ENCODE measurements at places on chromosomes 3 and 15. TPM values are rescaled to one million over a fixed set of nuclear protein-coding genes. Genes with fewer than 3 reads are reported as not detected.

ECE2 gene
- not detected for total RNA-seq

GRCh38 chr15:70083418-70083817, 14.3 kb downstream of the TLE3 start:
- DNase-seq, result no peak

DNA sequence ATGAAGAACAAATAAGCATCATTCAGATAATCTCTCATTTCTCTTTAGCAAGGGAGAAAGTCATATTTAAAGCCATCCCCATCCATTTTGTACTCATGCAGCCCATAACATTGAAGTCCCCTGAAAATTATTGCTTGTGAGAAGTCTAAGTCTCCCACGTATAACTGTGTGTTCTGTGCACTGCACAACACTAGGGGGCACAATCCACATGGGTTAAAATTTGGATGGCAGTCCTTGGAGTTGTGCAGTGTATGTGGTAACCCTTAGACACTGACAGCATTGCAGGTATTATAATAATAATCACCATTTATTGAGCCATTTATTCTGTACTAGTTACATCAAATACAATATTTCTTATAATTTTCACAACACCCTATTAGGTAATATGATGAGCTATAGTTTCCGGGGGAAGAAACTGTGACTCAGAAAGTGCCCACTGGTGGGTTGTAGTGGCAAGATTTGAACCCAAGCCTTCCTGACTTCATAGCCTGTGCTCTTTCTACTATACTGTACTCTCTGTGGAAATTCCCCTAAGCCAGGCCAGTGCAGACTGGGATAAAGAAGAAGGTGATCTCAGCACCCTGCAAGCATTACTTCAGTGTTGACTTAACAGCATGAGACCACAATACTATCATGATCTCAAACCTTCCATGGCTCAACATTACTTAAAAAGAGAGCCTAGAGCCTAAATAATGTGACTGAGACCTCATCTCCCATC, 15.7 kb downstream of the KCNAB1 start:
- DNase-seq, result peak; percentile 4

DNA sequence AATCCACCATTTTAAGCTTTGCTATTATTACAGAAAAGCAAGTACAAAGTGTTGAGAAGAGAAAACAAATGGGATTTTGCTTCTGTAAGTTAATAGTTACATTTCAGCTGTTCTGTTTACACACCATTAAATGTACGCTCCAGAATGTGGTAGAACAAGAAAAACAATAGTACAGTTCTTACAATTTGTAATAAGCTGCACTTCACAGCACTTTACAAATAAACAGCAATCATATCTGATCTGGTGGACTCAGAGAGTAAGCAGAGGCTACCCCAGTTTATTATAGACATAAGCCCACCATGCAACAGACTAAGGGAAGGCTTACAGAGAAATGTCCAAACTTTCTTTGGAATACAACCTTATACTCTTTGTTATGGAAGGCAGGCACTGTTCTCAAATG, 126.4 kb downstream of the OXSM start:
- no peak for DNase-seq

HTR3C gene
- not detected for total RNA-seq

DNA sequence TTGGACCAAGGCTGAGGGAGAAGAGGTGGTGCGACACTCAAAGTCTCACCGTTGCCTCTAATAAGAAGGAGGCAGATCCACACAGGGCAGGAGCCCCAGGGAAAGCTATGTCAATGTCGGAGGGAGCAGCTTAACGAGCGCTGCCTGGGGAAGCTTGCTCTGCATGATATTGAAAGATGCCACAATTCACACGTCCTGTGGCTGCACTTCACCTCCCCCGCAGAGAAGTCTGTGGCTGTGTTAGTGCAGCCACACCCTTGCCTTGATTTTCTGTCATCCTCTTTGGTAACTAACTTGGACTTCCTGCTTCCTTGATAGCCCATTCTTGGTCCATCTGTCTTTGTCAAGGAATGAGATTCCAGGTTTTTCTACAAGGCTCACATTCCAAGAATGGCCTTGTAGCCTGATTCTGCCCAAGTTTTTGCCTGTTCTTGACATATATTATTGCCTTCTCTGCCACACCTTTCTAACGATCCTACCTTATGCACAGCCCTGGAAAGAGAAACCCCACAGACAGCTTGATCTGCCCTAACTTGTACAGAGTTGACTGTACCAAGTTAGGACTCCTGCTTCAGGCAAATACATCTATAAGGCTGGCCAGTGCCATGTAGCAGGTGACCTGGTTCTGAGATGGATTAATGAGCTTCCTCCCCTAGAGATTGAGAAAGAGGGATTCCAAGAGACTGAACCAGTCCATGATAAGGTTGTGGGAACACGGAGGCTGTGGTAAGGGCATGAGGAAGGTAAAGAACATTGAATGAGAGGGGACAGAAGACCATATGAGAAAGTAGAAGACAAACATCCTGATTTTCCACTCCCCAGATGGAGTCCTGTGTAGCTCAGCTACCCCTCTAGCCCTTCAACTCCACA, 153.0 kb upstream of the WNT5A start:
- DNase-seq, result no peak

SLCO3A1 gene
- total RNA-seq, result under 0.01 TPM

MYLK gene
- total RNA-seq, result 75.9 TPM

GRCh38 chr15:32819448-32819847, 101.6 kb downstream of the GREM1 start:
- no peak for DNase-seq

IGSF10 gene
- total RNA-seq, result 0.32 TPM

DNA sequence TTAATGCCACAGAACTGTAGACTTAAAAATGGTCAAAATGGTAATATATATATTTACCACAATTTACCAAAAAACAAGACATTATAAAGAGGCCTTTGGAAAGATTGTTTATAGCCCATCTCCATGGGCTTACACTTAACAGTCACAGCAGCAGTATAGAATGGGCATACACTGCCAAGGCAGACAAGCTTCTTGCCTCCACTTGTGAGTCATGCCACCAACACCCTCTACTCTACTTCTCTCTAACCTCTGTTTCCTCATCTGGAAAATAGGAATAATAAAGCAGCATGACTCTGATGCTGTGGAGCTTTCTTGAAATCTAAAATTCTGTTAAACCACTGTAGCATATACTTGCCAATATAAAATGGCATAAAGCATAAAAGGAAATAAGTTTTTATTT, 14.4 kb upstream of the GPR156 start:
- no peak for DNase-seq

GRCh38 chr3:62587169-62587568, 213.8 kb upstream of the FEZF2 start:
- peak; percentile 98 for DNase-seq

DNA sequence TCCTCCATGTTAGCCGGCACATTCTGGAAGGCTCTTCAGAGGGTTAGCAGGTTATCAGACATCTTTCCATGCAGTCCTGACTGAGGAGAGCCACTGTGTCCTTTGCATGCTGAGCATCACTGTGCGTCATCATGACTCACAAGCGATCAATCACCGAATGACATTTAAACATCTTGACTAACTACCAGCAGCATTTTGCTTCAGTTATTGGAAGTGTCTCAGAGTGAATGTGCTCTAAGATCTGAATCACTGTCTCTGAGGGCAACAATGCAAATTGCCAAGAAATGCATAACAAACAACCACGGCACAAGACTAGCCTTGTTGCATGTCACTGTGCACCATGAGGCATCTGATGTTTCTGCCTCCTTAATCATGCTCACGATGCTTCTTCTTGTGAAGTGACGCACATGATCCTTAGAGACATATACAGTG, 18.3 kb upstream of the ATP8B4 start:
- DNase-seq, result peak; percentile 96

- peak; percentile 81 for DNase-seq
These were observed 119.8 kb upstream of the ALDH1A3 start for GRCh38 chr15:100759698-100760356.

GRCh38 chr3:60770532-60770931, 480.7 kb downstream of the FHIT start:
- no peak for DNase-seq

CP gene
- total RNA-seq, result 0.06 TPM

GRCh38 chr15:74297887-74298286, 61.8 kb downstream of the CCDC33 start:
- DNase-seq, result no peak

DNA sequence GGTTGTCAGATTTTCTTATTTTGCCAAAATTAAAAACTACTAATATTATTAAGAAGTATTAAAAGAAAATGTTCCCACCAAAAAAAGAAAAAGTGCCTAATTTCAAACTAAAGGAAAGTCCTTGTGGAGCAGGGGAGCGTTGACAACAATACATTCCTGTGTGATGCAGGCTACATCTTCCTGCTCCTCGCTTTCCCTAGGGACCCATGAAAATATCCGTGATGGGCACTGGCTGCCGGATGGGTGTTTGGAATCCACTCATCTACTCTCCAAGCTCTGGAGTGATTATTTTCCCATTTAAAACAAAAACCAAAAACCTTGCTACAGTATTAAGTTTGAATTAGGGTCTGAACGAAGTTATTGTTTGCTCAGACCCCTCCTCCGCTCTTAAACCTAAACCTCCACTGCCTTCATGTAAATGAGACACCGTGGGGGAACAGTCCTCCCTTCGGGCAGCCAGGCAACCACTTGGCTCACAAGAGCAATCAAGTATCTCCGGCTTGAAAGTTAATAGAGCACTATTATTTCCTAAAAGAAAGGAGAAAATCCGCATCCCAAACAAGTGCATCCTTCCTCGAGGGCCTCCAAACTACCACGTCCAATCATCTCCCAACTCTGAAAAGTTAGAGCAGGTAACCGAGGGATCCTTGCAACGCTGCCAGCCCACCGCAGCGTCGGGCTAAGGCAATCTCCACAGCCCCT, 1.5 kb downstream of the ITGB5 start:
- peak; percentile 77 for DNase-seq

IL17RD gene
- total RNA-seq, result 0.92 TPM

GRCh38 chr3:179589143-179589542, 15.3 kb downstream of the MRPL47 start:
- DNase-seq, result no peak

- DNase-seq, result no peak
These were observed 149.0 kb downstream of the WDR76 start for GRCh38 chr15:43975770-43976169.

DNA sequence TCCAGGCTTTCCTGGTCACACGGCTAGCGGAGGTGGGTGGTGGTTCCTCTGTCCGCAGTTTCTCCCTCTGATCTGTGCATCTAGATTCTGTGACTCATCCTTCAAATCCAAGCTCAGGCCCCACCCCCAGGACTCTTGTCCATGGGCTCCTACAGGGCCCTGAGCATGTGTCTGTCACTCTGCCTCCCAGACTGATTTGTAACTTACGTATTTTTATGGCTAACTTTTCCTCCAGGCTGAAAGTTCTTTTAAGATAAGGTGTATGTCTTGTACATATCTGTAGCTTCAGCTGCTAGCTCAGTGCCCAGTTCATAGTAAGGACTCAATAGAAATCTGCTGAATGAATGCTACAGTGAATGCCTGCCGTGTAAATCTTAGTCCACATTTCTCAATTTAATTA, 8.0 kb downstream of the ESYT3 start:
- peak; percentile 51 for DNase-seq

DNA sequence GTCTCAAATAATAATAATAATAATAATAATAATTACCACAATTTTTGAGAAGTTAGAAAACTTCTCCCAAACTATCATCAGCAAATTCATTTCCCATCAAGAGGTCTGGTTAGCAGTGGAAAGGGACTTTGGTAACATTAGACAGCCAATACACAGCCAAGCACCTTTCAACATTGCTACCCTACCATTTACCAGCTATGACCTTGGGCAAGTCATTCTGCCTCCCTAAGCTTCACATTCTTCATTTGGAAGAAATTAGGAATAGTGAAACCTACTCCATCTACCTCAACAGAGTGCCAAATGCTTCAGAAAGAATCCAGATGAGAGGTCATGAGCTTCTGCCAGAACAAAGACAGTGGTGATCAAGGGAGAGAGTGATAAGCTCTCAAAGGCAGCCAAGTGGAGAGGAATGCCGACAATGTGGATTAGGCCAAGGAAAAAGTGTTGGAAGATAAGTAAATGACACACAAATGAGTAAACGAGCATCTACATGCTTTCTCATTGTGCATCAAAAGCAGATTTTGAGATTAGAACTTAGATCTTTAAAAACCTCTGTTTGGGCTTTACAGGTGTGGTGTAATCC, 42.9 kb upstream of the LPP start:
- DNase-seq, result no peak

- no peak for DNase-seq
These were observed 9.5 kb downstream of the PARP14 start for GRCh38 chr3:122690096-122690495.

GRCh38 chr15:86892774-86893449, 813.2 kb downstream of the AGBL1 start:
- peak; percentile 63 for DNase-seq

GRCh38 chr3:188326111-188326510, 172.2 kb downstream of the LPP start:
- peak; percentile 59 for DNase-seq

SKOR1 gene
- total RNA-seq, result not detected

DNA sequence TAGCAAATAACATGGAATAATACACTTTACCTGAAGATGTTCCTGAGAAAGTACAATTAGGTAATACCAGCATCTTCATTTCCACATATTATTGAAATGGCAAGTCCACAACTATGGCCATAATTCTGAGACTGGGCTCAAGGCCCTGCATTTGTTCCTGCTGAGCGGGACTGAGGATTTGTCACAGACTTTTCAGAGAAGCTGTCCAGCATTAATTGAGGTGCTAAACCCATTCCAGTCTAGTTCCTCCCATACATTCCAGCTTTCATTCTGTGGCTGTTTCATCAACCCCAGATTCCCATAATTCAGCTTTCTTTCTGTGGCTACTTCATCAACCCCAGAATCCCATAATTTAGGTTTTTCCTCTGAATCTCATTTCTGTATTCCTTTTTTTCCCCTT, 293.4 kb upstream of the GBE1 start:
- DNase-seq, result no peak

DNA sequence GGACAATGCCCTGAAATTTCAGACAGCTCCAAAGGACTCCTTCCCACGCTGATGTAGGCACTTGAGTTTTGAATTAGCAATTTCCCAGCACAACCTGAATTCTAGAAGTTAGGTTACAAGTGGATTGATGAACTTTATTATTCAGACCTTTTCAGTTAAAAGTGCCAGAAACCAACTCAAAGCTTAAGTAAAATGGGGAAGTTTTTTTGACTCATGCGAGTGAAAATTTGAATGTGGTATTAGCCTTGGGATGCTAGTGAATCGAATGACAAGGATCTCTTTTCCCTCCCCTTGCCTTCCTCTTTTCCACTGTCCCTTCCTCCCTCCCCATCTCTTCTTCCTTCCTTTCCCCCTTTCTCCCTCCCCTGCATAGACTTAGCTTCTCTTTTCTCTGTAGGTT, 295.1 kb upstream of the PROK2 start:
- DNase-seq, result no peak

GRCh38 chr3:161689584-161690298, 193.1 kb downstream of the OTOL1 start:
- DNase-seq, result no peak

GRCh38 chr3:12807601-12808359, 11.3 kb downstream of the CAND2 start:
- DNase-seq, result no peak

PP2D1 gene
- total RNA-seq, result not detected

CFAP91 gene
- 0.19 TPM for total RNA-seq

GRCh38 chr3:146044046-146044445, 116.9 kb downstream of the PLOD2 start:
- DNase-seq, result peak; percentile 49

Measured in LHCN-M2 (cell line).